Mononuclear cell (primary cell): ENCODE measurements at places on chromosomes 16 and 17. TPM values are rescaled to one million over a fixed set of nuclear protein-coding genes. Genes with fewer than 3 reads are reported as not detected.

EXOC3L1 gene
- total RNA-seq: 0.42 TPM

ERBB2 gene
- 10.2 TPM for total RNA-seq

KRT31 gene
- not detected for total RNA-seq

KCNG4 gene
- not detected for total RNA-seq

TBX4 gene
- total RNA-seq: under 0.01 TPM

SCPEP1 gene
- total RNA-seq: 106 TPM
